ENCODE measurements at places on chromosomes 3 and 15.

- DNase-seq: no peak
Measured at GRCh38 chr3:142256712-142257333, 31.4 kb upstream of the GK5 start.

DNA sequence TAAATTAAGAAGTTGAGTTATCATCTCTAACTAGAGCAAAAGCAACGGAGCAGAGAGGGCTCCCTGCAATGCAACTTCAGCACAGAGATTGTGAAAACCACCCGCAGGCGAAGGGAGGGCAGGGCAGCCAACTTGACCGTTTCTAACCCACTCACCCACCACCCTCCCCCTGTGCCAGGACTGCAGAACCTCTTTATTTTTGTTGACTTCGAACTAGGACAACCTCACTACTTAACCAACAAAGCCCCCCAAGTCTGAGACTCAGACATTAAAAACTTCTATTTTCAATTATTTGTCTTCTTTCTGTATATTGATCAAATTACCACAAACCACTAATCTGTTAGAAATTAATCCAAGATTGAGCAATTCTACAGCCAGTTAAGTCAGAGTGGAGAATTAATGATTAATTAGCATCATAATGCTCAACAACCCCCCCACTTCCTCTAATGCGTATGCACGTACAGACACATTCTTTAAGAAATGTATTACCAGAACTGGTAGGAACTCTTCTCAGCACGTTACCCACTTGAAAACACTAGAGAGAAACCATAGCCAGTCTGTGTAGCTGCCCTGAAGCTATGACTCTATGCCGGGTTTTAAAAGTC is 2.0 kb downstream of the MGLL start:
- no peak for DNase-seq

DNA sequence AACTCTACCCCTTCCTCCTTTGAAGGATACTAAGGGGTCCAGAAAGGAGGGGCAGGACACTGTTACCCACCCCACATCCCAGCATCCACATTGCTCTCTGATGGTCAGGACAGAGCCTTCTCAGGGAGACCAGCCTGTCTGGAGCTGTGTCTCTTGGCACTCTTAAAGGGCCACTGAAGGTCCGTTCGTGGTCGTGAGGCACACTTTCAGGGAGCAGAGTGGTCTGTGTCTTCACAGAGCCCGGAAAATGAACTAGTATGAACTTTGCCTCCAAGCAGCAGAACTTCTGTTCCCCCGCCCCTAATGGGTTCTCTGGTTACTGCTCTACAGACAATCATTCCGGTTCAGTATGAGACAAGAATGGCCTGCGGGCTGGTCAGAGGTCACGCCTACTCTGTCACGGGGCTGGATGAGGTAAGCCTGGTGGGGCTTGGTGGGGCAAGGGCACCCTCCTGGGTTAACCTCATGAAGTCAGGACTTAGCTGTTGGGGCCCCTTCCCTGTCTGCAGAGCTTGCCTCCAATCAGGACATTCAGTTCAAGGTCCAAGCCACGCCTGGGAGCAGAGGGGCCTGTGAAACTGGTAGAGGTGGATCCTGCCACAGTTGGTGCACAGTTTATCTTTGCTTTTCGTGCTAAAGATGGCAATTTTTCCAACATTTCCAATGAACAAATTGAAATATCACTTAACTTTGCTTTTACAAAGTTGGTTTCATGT is 33.2 kb downstream of the CAPN3 start:
- DNase-seq: no peak

DNA sequence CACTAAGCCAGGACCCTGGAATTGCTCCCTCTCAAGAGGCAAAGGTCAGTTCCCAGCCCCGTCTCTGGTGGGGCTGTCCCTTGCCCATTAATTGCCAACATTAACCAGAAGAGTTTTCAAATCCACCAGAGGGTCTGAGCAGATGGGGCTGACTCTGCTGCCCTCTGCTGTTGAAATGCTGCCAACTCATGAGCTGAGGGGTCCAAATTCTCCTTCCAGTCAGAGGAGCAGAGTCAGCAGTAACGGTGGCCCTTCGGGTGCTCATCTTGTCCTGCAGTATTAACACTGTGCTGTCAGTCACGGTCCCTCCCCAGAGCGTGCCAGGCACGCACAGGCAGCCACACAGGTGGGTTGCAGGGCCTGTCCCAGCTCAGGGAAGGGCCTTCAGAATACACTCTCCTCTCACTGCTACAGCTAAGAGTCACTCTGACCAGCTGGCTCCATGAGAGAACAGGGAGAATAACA is 10.7 kb upstream of the SPTBN5 start:
- peak; percentile 72 for DNase-seq

DNA sequence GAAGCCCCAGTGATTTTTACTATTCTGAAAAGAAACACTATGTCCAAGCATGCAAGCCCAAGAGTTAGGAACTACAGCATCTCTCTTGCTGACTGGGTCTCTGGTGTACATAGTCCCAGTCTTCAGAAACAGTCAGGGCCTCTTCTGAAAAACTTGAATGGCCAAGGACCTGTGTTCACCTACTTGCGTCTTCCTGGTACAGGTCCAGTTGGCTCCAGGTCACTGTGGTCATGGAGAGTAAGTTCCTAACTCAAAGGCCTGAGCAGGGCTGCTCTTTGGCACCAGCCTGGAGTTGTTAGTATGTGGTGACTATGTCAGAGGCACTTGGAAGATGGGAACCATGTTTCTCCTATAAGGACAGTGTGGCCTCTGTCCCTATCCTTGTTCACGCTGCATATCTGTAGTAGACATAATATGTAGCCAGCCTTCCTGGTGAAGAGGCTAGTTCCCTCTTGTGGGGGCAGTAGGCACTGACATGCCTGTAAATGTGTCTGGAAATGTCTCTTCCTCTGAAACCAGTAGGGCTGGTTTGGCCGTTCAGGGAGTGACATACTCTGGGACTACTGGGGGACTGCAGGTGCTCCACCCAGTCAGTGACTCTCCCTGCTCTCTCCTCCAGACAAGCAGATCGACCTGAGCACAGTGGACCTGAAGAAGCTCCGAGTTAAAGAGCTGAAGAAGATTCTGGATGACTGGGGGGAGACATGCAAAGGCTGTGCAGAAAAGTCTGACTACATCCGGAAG is 2.6 kb upstream of the RBM15B start:
- no peak for DNase-seq

GRCh38 chr15:25175789-25176615 is 221.2 kb downstream of the SNRPN start:
- DNase-seq: no peak

GRCh38 chr3:81045976-81046375 is 715.5 kb downstream of the GBE1 start:
- DNase-seq: no peak

GRCh38 chr15:78460737-78461136 is 22.7 kb downstream of the IREB2 start:
- no peak for DNase-seq

GRCh38 chr3:169072494-169072893 is 591.0 kb downstream of the MECOM start:
- DNase-seq: no peak

DNA sequence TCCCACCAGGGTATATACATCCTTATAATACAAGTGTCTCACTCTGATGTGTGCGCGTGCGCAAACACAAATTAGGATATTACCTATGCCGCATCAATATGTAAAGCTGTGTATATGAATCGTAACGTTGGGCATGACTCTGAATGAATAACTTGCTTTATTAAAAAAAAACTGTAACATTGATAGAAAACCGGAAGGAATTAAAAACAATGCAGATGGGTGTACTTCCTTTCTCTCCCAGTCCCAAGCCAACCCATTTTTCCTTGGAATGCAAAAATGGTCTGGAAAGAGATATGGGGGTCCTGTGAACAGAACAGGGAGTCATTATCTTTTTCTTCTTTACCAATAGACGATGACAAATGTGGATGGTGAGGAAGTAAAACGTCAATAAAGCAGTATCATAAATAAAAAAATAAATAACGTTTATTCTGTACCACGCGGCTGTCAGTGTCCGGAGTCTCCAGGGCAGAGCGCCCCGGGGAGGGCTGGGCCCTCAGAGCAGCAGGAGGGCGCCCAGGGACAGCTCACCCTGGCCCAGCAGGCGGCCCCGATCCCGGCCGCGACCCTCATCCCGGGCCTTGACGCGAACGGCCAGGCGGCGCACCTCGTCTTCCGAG is 1.6 kb downstream of the C2CD4B start:
- DNase-seq: no peak

DNA sequence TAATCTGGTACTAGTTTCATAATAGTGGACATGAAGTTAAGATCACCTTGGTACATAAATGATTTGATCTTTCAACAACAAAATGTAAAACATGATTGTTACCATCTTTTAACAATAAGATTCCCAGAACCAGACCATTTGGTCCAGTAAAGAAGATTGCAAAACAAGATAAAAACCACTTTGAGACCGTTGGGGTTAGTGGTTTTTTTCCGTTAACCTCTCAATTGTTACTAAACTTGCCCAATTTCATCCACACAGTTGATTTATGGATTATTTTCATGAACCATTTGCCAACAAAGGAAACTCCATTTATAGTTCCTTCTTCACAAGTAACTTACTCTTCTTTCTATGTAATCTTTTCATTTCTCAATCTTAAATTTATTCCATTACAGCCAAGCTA is 53.8 kb downstream of the ATP8B4 start:
- no peak for DNase-seq

- DNase-seq: no peak
Measured at GRCh38 chr15:90982135-90982534, 12.2 kb downstream of the PRC1 start.

- DNase-seq: no peak
Measured at GRCh38 chr15:36777926-36778325, 198.5 kb downstream of the CDIN1 start.

DNA sequence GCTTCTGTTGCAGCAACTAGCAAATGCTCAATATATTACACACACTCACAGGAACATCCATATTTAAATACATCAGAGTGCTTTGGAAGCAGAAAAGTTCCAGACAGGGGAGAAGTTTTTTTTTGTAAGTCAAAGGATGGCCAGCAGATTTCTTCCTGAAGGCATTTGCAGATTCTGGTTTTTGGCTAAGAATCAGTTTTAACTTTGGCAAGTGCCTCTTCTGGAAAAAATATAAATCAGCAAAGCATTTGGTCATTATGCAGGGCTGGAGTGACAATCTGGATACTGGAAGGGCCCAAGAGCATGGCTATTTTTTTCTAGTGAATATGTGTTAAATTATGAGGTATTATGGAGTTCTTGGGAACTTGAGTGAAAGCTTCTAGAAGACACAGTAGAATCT is 495.3 kb upstream of the ARPP21 start:
- DNase-seq: no peak

- DNase-seq: no peak
Measured at GRCh38 chr15:46442184-46442583, 807.4 kb downstream of the SQOR start.

DNA sequence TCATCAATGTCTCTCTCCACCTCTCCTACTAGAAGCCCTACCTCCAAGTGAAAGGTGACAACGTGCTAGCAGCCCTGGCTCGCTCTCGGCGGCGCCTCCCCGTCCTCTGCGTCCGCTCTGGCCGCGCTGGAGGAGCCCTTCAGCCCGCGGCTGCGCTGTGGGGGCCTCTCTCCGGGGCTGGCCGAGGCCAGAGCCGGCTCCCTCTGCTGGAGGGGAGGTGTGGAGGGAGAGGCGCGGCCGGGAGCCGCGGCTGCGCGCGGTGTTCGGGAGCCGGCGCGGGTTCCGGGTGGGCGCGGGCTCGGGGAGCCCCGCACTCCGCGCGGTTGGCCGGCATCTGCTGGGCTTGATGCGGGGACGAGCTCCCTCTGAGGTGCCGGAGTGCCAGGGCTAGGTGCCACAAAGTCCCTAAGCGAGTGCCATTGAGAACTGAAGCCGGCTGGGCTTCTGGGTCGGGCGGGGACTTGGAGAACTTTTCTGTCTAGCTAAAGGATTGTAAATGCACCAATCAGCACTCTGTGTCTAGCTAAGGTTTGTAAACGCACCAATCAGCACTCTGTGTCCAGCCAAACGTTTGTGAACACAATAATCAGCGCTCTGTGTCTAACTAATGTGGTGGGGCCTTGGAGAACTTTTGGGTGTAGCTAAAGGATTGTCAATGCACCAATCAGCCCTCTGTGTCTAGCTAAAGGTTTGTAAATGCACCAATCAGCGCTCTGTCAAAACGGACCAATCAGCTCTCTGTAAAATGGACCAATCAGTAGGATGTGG is 84.8 kb upstream of the ARRDC4 start:
- DNase-seq: no peak

DNA sequence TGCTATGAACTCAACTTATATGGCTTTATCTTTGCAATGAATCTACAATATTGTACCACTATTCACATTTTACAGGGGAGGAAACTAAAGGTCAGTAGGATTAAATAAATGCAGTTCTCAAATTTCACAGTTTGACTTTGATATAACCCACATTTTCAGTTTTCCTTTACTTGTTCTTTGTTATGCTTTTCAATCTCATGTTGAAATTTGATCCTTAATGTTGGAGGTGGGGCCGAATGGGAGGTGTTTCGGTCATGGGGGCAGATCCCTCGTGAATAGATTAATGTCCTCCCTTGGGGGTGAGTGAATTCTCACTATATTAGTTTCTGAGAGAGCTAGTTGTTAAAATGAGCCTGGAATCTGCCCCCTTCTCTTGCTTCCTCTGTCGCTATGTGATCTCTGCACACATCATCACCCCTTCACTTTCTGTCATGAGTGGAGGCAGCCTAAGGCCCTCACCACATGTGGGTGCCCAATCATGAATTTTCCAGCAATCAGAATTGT is 44.7 kb downstream of the CD200 start:
- no peak for DNase-seq

DNA sequence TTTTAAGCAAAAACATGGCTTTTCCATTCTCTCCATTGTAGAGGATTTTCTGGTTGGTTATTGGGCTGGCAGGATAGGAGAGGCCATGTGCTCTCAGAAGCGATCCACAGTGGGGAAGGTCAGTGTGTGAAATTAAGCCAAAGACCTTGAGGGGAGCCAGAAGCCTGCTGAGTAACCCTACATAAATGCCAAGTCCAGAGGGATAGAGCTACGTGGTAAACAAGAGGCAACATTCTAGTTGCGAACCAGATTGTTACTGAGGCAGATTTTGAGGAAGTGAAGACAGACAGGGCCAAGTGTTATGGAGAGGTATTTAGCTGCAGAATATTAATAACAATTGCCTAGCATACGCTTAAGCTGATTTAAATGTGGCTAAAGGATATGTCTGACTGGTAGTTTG is 592.8 kb upstream of the GBE1 start:
- no peak for DNase-seq

- no peak for DNase-seq
Measured at GRCh38 chr3:66997560-66998112, 471 bp upstream of the KBTBD8 start.

- DNase-seq: no peak
Measured at GRCh38 chr3:133330065-133330464, 69.8 kb upstream of the BFSP2 start.

All from activated CD4-positive, alpha-beta T cell treated with anti-CD3 and anti-CD28 coated beads, Interleukin-2, amount 50 U/mL, for 1 hour (primary cell).